Type B pancreatic cell (in vitro differentiated cells): ENCODE measurements at places on chromosomes 5 and 9. TPM values are rescaled to one million over a fixed set of nuclear protein-coding genes. Genes with fewer than 3 reads are reported as not detected.

Gene ARL14EPL
- not detected in 2 replicates for total RNA-seq

Gene SH3RF2
- 11.2 and 20.8 TPM in 2 replicates for total RNA-seq

Gene PCDHGC3
- 11.0 and 60.3 TPM in 2 replicates for total RNA-seq

Gene PCDHB2
- total RNA-seq: 33.7 and 36.3 TPM in 2 replicates

Gene F2RL1
- total RNA-seq: 10.9 and 35.2 TPM in 2 replicates

Gene GFRA3
- 1.8 TPM in 2 replicates for total RNA-seq

Gene CDH10
- total RNA-seq: 5.5 and 14.2 TPM in 2 replicates

Gene NOXA1
- total RNA-seq: 6.4 and 14.3 TPM in 2 replicates

Gene TRIM7
- total RNA-seq: 0.58 and 0.76 TPM in 2 replicates
